ENCODE measurements at places on chromosomes 7 and 10.

- no peak for DNase-seq
Measured at GRCh38 chr7:6168477-6168868, 104.0 kb downstream of the CYTH3 start.

- no peak for DNase-seq
Measured at GRCh38 chr7:1567896-1568510, 1.8 kb downstream of the PSMG3 start.

GRCh38 chr10:79073784-79074432 is 5.1 kb downstream of the ZMIZ1 start:
- DNase-seq, result peak; percentile 40

- no peak for DNase-seq
Measured at GRCh38 chr10:118725886-118726500, 28.8 kb downstream of the CACUL1 start.

- no peak for DNase-seq
Measured at GRCh38 chr10:31706464-31707092, 222.1 kb downstream of the ARHGAP12 start.

- no peak for DNase-seq
Measured at GRCh38 chr10:110398419-110399105, 93.8 kb upstream of the SMNDC1 start.

DNA sequence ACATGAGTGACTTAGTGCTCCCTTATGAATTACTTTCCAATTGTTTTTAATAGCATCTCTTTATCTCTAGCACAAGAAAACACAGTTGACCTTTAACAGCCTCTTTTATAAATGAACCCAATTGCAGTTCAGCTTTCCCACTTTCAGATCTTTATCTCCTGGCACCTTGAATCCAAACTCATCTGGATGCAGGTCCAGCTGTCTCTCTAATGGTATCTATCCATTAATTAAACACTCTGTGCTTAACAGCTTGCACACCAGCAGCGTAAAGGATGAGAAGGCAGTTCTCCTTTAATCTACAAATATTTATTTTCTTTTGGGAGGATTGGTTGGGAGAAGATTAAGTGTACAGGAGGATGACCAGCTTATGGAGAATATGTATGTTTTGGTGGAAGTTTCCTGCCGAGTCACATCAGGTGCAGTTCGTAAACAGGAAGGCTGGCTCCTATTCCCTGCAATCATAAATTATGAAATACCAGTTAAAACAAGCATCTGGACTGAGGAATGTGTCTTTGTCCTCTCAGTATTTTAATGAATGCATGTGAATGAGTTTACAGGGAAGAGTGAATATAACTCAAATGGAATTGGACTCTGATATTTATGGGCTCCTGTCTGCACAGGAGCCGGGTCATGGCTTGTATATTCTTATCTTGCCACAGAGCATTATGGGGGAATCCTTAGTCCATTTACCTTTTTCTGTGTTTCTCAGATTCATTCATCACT is 232.7 kb downstream of the PHF14 start:
- no peak for DNase-seq

- DNase-seq, result no peak
Measured at GRCh38 chr10:18214691-18215563, 74.7 kb downstream of the CACNB2 start.

- no peak for DNase-seq
Measured at GRCh38 chr10:88389456-88389855, 193.7 kb downstream of the RNLS start.

GRCh38 chr7:159023746-159024145 is 120.9 kb downstream of the VIPR2 start:
- DNase-seq, result no peak

DNA sequence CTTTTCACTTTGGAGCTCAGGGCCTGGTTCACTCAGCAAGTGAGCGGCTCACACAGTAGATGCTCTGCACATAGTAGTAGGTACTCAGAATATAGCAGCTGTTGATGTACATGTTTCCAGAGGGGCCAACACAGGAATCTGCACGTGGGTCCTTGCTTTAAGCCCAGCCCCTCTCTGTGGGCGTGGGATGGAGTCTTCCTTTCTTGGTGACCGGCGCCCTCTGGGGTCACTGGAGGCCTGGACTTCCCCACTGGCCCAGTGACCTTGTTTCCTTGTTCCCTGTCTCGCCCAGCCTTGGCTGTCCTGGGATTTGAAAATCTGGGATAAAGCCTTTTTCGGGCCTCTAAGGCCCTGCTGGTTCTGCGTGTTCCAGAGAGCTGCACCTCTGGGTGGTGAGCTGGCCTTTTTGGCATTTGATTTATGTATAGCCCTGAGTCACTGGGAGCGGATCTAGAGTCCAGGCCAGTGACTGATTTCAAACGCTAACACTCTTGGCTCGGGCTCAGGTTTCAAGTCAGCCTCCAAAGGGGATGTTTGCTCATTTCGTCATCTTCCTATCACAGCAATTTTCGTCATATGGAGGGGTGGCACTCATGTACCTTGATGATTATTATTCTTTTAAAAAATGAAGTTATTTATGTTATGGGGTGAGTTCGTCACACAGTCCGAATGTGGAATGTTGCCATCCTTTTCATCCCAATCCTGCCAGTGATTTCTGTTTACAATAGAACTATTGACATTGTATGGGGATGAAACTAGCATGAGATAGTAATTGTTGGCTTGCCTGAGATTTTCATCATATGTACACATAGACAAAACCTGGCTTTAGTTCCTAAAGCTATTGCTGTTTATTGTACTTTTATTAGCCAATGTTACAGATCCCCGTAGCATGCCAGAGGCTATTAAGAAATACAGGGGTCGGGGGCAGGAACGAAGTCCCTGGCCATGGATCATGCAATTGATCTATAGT is 65.5 kb downstream of the CUX1 start:
- DNase-seq, result peak; percentile 67

- DNase-seq, result no peak
Measured at GRCh38 chr7:102873470-102874165, 39.2 kb upstream of the LRRC17 start.

DNA sequence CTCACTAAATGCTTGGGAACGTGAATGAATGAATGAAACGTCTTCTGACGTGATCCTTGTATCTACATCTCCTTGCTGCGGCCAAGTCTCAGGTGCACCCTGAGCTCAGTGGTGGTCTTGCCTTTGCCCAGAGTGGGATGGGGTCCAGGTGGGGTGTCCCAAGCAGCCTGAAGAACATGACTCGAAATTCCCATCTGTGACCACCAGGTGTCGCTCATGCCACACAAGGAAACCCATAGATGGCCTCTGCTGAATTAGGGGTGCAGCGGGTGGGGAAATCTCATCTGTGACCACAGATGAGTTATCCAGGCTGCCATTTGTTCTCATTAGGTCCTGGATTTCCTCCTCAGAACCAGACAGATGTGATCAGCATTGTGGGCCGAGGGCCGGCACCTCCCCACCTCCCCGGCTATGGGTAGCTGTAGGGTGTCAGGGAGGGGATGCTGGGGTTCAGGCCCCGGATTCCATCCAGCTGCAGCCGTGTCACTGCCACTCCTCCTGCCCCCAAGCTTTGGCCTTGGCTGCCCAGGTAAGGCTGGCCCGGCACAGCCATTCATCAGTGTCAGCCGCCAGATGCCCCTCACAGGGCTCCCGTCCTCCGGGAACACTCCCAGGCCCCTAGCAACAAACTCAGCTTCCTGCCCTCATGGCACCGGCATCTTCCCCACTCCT is 21.0 kb upstream of the GNA12 start:
- DNase-seq, result peak; percentile 48

DNA sequence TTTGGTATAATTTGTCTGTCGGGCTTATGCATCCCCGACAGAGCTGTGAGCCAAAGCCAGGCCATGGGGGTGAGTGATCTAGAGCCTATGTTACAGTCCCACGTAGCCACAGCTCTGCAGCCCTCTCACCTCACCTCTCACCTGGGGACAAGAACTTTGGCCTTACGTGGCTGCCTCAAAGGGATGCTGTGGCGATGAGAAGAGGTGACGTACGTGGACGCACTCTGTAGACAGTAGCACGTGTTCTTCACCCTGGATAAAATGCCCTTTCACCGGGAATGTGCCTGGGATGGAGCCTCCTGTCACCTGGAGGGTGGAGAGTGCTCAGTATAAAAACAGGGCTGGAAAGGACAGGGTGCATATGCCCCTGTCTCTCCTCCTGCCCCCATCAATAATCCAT is 5.5 kb downstream of the HKDC1 start:
- DNase-seq, result no peak

GRCh38 chr7:2872296-2872874 is 28.3 kb upstream of the GNA12 start:
- no peak for DNase-seq

- no peak for DNase-seq
Measured at GRCh38 chr7:107404740-107405537, 64.9 kb upstream of the GPR22 start.
